ENCODE measurements at places on chromosomes 12 and 14.

DNA sequence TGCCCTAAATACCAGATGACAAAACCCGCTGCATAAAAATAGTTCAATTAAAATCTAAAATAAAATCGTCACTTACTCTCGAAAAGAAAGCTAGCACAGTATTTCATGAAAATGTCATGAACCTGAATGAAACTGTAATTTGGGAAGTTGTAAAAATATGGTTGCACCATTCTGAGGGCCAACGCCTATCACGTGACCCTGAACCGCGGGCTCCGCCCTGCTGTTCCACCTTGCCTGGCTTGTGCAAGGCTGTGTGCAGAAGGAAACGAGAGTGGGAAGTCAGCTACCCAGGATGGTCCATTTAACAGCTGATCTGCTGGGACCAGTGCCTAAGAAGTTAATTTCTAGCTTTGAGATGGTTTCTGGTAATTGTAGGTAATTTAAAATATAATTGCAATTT is 91.7 kb upstream of the BMP4 start:
- DNase-seq: no peak

DNA sequence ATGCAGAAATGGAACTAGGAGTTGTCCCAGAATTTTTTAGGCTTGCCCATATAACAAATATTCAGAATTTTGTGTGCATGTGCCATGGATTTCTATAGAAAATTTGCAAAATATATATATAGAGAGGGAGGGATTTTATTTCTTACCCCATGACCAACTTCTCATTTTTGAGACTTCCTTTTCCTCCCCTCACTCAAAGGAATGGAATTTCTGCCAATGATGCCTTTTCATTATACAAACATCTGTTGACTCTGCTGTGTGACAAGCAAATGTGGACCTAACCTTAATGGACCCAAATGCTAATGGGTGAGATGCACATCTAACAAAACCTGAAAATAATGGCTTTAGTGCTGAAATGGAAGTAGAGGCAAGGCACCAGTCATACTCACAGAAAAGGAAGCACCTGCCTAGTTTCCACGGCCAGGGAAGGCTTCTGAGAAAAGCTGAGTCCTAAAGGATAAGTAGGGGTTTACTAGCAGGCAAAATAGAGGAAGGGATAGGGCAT is 3.6 kb upstream of the GNG2 start:
- no peak for DNase-seq

GRCh38 chr12:47863467-47863866 is 41.3 kb downstream of the VDR start:
- DNase-seq: no peak

DNA sequence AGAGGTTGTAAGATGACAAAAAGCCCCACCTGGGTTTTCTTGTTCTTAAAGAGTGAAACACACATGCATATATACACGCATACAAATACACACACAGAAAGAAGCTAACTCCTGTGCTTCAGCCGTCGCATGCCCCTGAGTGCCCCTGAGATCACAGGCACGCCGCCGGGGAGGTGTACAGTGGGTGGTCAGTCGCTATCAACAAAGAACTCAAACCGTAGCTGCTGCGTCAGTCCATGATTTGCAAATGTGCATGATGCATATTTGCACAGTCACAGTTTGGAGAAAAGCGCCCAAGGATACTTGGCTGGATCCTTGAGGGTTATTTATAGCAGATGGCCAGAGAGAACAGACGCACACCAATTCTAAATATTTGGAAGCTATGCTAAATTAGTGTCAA is 206.9 kb downstream of the TMEM132D start:
- no peak for DNase-seq

GRCh38 chr12:89307474-89308253 is 44.6 kb downstream of the DUSP6 start:
- DNase-seq: no peak

DNA sequence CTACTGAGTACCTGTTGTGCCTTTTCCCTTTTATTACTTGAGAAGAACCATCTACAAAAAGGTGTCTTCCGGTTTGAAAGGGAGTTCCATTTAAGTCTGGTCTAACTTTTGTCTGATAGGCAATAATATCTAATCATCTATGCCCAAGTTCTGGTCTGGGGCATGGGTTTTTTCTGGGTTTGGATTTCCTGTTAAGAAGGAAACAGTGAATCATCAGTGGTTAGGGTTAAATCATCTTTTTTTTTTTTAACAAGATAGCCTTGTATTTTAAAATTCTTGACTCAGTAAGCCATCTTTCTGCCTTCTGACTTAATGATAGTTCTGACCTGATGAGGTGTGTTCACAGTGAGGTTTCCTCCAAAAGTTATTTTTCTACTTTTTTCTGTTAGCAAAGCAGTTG is 29.3 kb upstream of the CPNE8 start:
- DNase-seq: no peak

DNA sequence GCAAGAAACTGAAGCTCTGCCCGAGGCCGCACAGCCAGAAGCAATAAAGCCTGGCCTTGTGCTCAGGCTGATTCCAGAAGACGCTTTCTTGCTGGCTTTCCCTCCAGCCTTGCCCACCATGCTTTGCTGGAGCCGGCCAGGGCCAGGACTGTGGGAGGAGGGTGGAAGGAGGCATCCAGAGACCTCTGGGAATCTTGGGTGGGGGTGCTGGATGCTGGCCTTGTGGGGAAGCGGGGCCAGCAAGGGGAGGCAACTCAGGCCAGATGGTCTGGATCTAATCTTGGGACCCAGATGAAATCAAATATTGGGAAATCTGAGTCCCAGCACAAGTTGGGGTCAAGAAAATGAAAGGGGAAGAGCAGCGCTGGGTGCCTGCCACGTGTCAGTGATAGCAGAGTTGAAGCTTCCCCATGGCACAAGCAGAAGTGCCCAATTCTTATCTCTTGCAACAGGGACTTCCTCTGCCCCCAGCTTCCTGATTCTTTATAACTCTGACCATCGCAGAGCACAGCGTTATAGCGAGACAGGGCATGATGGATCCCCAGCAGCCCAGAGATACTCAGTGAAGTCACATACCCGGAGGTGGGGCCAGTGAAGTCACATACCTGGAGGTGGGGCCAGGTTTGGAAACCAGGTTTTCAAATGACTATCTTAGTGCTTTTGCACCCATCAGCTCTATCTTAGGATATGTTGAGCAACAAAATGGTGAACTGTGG is 6.4 kb upstream of the RABGGTA start:
- no peak for DNase-seq

DNA sequence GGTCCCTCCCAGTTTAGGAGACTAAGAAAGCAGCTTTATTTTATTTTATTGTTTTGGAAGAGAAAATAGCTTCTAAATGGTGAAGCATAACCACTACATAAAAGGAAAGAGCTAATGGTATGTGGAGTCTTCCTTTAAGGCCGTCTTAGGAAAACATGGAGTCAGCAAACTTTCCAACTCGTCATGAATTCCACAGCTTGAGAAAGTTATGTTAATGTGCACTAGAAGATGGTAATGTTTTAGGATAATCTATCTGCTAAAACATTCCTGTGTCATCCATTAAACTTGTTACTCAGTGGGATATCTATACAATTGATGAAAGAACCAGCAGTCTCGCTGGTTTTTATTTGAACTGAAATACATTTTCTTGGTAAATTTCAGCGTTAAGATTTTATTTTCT is 448.4 kb upstream of the SEL1L start:
- DNase-seq: no peak

DNA sequence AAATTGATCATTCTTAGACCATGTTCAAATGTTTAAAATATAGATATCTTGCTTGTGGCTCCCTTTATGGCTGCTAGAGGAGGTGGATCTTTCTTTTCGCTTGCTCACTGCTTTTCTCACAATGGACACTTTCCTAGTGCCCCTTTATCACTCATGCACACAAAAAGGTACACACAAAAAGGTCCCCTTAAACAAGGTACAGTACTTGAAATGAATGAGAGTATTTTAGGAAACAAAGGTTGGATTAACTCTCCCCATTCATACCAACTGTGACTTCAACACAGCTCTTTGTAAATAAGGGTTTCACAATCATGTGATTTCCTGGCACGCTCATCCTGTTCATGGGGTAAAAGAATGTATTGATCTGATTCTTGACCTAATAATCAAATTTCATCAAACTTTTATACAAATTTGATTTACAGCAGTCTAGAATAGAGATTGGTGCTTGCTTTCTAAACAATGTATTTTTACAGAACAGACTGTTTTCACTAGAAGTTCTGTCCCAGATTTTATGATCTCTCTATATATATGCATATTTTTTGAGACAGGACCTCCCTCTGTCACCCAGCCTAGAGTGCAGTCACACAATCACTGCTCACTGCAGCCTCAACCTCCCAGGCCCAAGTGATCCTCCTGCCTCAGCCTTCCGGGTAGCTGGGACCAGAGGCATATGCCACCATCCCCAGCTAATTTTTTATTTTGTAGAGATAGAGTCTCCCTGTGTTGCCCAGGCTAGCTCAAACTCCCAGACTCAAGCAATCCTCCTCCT is 34.4 kb upstream of the EPS8 start:
- no peak for DNase-seq

GRCh38 chr14:105538481-105539049 is 12.2 kb downstream of the TMEM121 start:
- DNase-seq: no peak
